NCI-H1092 (cell line): ENCODE measurements at places on chromosomes 7 and 10.
A peak's percentile ranks its signal among the peaks of the same experiment; 100 is the strongest.

- no peak for DNase-seq
Measured at GRCh38 chr10:43376828-43377423, 5.5 kb downstream of the FXYD4 start.

GRCh38 chr7:129017264-129017663, 37.6 kb downstream of the TNPO3 start:
- no peak for DNase-seq

DNA sequence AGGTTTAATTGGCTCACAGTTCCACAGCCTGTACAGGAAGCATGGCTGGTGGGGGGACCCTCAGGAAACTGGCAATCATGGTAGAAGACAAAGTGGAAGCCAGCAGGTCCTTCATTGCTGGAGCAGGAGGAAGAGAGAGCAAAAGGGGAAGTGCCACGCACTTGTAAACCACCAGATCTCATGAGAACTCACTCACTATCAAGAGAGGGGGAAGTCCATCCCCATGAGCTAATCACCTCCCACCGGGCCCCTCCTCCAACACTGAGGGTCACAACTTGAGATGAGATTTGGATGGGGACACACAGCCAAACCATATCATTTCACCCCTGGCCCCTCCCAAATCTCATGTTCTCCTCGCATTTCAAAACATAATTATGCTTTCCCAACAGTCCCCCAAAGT, 171.9 kb upstream of the CACNA2D1 start:
- no peak for DNase-seq

DNA sequence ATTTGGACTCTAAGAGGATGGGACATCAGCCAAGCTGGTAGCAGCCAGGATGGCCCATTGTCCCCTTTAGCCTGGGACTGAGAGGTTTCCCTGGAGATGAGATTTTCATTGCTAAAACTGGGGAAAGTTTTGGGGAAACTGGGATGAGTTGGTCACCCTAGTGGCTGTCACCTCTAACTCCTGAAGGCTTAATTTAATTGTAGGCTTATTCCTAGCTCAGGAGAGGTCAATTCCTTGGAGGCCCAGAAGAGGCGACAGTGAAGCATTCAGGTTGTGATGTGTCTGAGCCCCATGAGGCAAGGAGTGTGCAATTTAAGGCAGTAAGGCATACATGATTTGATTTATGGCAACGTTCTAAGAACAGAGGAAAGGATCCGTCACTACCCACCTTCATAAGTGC, 24.9 kb upstream of the JAZF1 start:
- DNase-seq, result no peak

GRCh38 chr10:97771913-97772823, at the start of gene SFRP5:
TSS of gene SFRP5 (minus strand) at chr10:97771999. CDS start at chr10:97771833, 166 bp downstream.
- DNase-seq, result no peak

- peak; percentile 72 for DNase-seq
Measured at GRCh38 chr7:14902589-14903067, at the start of gene DGKB. TSS of gene DGKB (minus strand) at chr7:14902751.

GRCh38 chr10:52706332-52707070, 66.1 kb downstream of the MBL2 start:
- no peak for DNase-seq

DNA sequence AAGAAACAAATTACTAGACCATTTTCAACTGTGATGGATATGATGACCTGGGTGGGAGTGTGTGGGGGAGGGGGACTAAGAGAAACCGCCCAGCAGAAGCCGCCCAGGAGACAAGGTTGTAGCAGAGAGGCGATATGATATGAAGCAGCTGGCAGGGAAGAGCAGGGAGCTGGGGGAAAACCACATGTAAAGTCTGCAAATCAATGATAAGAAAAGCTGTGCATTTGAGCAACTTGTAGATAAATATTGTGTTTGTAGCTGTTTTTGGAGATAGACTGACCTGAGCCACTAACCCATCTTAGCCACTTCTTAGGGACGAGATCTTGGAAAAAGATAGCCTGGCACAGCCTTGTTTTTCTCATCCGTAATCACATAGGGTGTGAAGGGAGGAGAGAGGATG, 252.6 kb downstream of the SEC23IP start:
- no peak for DNase-seq

- DNase-seq, result no peak
Measured at GRCh38 chr7:150435390-150436073, 14.9 kb upstream of the GIMAP8 start.

GRCh38 chr7:50552921-50553320, 12.3 kb downstream of the DDC start:
- DNase-seq, result no peak

GRCh38 chr7:41891950-41892349, 189.1 kb upstream of the INHBA start:
- DNase-seq, result no peak

- no peak for DNase-seq
Measured at GRCh38 chr10:131116216-131116990, 195.1 kb downstream of the TCERG1L start.

DNA sequence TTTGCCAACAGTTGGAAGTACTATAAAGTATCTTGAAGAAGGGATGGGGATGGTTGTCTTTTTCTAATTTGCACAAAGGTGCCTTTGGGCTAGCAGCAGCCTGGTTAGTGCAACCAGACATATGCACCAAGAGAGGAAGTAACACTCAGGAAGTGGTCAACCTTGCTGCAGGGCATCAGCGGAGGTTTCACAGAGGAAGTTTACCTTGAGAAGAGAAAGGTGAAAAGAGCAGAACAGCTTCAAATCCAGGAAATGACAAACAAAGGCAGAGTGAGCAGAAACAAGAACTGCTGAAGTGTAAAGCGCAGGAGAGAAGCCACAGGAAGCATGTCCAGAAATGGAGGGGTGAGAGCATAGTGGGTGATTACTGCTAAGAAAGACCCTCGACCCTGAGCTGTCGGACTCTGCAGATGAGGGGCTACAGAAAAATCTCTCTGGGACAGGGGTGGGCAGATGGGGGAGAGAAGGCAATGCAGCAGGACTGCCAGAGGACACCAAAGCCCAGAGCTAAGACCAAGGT, 66.9 kb downstream of the STK17A start:
- DNase-seq, result no peak

DNA sequence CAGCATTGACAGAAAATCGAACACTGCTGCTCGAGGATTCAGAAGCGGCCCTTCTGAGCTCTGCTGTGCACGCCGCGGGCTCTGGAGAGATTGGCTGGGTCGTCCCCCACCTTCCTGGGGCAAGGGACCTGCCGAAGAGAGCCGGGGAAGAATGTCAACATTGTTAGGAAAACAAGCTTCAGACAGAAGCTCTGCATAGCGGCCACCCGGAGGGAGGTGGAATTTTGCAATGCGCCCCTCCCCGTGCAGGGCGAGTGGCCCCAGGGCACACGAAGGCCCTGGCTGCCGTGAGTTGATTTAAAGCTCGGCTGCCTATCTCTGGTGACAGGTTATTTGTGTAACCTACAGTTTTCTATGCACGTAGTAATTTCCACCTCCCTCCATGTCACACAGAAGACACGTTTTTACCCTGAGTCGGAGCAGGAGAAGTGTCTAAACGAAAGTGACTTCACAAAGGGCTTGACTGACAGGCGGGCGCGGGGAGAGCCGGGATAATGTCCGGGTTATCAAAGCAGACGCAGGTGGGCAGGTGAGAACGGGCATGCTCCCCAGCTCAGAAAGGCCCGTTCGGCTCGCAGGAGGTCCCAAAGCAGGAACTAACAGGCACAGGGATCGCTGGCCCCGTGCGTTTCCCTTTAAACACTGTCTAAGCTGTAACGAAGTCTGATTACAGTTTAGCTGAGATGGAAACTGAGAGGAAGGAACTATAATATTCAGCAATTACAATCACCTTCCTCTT, 84.6 kb downstream of the PDGFA start:
- DNase-seq, result no peak

DNA sequence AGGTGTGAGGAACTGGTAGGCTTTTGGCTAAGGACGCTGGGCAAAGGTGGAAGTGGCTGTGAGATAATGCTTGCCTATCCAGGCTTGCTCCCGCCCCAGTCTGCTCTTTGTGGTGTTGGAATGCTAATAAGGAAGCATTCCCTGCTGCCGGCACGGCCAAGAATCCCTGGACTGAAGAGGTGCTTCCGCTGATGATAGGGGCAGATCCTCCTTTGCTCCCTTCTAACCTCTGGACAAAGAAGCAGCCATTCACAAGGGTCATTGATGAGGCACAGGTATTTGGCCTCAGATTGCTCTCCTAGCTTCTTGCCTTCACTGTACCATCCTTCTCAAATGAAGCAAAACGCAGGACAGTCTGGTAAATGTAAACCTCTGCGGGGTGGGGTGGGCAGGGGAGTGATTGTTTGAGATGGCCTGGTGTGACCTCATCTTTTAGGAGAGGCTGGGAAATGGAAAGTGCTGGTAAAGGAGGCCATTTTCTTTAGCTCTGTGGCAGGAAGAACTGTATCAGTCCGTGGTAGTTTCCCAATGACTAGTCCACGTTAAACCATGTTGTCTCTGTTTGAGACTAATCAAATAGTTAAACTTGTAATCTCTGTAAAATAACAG, 1.7 kb downstream of the PGAM1 start:
- no peak for DNase-seq

DNA sequence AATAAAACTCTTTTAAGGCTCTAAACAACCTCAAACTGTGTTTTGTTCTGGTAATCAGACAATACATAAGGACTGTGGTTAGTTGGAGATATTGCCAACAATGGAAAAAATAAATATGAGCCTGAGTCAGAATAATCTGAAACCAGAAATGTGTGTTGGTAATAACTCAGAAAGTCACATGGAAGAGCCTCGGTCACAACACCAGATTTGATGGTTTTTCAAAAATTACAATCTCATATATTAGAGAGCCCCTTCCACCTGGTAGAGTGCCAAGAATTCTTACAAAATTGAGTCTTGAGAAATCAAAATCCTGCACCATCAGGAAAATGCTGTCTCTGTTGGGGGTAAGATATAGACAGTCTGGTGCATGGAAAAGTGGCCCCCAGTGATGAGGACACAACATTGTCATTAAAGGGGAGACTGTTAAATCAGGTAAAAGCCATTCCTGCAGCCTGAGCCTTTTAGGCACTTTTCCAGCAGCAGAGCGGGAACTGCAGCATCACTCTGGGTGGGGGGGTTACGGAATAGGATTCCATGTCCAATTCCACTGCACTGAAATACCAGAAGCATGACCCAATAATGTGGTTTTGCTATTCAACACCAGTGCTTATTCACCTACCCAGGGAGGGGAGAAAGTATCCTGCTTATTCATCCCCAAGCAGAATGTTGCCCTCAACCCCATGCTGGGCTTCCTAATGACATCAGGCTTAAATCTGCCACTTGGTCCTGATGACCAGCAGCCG, 9.5 kb upstream of the ADAM12 start:
- no peak for DNase-seq

GRCh38 chr7:3730276-3730675, 429.2 kb downstream of the SDK1 start:
- DNase-seq, result no peak

DNA sequence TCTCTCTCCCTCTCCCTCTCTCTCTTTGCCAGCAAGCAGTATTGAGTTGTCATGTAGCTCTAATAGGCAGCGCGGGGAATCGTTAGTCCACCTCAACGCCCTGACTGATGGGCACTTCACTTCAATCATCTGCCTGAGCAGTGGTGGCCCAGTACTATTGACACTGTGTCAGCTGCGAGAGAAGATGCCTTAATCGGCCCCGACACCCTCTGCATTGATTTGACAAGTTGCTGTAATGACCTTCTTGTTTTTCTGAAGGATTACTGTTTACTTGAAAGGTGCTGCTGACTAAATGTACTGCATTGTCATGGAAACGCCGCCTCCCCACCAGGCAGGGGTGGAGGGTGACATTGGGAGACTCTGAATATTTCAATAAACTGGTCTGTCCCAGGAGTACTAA, 913.8 kb downstream of the KCNMA1 start:
- DNase-seq, result peak; percentile 4

DNA sequence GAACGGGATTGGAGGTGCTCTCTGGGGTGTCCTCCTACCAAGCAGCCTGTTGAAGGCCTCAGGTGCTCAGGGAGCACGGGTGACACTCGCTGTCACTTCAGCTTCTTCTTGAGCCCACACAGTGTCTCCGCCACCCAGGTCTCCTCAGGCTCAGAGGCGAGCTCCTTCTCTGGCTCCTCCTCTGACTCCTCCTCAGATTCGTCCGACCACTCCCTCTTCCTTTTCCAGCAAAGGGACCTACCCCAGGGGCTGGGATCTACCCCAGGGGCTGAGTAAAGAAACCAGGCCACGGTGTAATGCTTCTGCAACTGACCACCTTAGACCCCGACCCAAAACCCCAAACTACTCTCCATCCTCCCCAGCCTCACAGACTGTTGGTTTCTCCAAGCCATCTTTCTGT, 9.2 kb upstream of the RBAK start:
- no peak for DNase-seq

GRCh38 chr7:39217783-39218182, 240.1 kb downstream of the POU6F2 start:
- DNase-seq, result no peak

DNA sequence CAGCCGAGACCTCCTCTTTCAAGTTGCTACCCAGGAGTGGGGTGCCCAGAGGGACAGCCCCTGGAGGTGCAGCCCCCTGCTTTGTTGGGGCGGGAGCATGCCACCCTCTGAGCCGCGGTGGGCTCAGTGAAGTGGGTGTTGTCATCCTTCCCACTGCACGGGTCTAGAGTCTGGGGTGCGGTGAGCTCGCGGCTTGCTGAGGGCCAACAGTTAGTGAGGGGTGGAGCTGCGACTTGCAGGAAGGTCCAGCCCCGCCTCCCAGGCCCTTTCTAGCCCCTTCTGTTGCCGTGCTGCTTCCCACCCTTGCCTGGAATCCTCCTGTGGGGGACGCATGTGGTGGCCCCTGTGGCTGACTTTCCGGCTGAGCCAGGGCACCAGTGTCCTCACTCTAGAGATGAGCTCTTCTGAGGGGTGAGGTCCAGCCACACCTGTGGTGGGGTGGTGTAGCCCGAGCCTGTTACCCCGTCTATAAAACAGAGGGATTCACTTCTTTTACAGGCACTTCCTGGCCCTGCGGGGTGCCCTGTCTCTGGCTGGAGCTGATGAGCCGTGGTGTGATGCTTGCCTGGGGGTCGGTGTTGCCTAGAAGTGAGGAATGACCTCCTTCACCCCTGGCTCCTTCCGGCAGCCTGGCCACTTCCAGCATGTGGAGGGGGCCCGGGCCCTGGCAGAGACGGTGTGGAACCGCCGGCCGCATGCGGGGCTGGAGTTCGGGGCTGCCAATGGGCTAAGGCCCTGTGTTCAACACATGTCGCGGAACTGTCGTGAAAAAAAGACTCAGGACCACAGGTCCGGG, 127.9 kb downstream of the FAM53B start:
- DNase-seq, result no peak

DNA sequence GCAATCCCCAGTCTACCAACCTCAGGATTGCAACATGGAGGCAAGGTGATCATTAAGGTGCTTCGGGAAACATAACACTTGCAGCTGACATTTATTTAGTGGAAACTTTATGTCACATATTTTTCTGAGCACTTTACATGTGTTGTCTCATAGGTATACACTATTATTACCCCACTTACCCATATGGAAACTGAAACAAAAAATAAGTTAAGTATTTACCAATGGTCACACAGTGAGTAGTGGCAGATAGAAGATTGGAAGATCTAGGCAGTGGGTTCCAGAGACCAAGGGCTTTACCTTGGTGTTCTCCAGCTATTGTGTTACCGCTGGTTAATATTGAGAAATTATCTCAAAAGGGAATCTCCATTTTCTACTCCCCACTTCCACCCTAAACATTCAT, 1279.1 kb upstream of the SORCS1 start:
- no peak for DNase-seq

- no peak for DNase-seq
Measured at GRCh38 chr10:34335960-34336690, 479.0 kb downstream of the PARD3 start.

- no peak for DNase-seq
Measured at GRCh38 chr7:69418869-69419670, 179.2 kb upstream of the AUTS2 start.

GRCh38 chr10:75613685-75614504, 182.5 kb downstream of the LRMDA start:
- DNase-seq, result no peak
